Urothelium cell line (cell line): ENCODE measurements at places on chromosomes 7 and 10.

- no peak for DNase-seq
These were observed 13.7 kb downstream of the NRAP start for GRCh38 chr10:113650172-113650571.

DNA sequence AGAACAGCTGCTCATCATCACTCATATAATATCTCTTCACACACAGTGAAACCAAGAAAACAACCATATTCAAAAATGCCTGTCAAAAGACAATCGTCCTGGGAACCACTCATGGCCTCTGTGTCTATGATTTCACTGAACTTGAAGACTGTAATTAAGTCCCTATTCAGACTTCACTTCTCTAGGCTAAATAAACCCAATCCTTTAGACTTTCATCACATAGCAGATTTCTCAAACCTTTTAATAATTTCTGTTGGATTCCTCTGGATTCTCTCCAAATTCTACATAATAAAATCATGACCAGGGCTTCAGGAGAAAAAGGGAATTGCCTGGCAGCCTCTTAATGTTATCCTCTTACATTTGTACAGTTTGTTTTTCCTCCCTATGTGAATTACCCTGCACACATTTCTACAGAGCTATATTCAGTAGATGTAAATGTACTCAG is 201.1 kb downstream of the LRRN3 start:
- no peak for DNase-seq

DNA sequence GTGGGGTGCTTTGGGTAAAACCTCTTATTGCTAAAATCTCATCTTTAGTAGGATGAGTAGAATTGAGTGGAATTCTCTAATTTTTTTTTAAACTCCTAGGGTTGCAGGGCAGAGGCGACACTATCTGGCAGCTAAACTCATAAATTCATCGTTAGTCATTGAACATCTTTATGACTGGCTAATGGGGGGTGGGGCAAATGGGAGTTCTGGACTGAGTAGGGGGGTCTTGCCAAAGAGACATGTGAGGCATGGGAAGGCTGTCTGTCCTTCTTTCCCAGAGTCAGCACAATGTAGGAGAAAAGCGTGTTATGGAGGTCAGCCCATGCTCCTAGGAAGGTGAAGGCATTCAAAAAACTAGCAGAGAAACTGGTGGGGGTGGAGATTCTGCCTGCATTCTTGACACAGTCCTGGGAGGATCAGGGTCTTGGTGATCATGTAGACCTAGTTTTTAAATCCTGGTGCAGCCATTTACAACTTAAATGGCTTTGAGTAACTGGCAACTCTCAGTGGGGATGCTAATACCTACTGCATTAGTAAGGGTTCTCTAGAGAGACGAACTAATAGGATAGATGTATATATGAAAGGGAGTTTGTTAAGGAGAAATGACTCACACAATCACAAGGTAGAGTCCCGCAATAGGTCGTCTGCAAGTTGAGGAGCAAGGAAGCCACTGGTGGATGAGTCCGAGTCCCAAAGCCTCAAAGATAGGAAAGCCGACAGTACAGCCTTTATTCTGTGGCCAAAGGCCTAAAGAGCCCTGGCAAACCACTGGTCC is 47.7 kb downstream of the EMX2 start:
- peak; percentile 10 for DNase-seq

GRCh38 chr7:81488210-81488609 is 281.6 kb downstream of the HGF start:
- DNase-seq = no peak

GRCh38 chr7:117916309-117916708 is 43.1 kb upstream of the CTTNBP2 start:
- DNase-seq = no peak

- no peak for DNase-seq
These were observed 1127.2 kb upstream of the LRRN3 start for GRCh38 chr7:109963741-109964140.

DNA sequence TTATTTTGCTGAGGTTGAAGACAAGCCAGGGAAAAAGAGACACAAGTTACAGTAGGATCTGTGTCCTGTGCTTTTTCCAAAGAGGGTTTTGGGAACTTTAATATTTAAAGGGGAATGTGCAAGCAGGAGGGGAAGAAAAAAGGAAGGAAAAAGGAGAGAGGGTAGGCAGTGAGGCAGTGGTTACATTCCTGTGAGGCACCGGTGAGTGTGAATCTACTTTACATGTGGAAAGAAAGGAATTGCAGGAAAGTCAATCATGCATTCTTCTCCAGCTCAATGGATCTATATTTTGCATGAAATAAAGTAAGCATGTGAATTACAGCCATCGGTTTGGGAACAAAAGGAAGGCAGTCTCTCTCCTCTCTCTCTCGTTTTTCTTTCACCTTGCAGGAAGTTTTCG is 12.6 kb upstream of the DYNC2I1 start:
- no peak for DNase-seq

- no peak for DNase-seq
These were observed 36.0 kb downstream of the BRI3 start for GRCh38 chr7:98317366-98318040.

GRCh38 chr7:29337546-29338116 is 143.1 kb downstream of the CHN2 start:
- no peak for DNase-seq

- peak; percentile 68 for DNase-seq
These were observed 11.0 kb downstream of the MPP7 start for GRCh38 chr10:28291881-28292297.

DNA sequence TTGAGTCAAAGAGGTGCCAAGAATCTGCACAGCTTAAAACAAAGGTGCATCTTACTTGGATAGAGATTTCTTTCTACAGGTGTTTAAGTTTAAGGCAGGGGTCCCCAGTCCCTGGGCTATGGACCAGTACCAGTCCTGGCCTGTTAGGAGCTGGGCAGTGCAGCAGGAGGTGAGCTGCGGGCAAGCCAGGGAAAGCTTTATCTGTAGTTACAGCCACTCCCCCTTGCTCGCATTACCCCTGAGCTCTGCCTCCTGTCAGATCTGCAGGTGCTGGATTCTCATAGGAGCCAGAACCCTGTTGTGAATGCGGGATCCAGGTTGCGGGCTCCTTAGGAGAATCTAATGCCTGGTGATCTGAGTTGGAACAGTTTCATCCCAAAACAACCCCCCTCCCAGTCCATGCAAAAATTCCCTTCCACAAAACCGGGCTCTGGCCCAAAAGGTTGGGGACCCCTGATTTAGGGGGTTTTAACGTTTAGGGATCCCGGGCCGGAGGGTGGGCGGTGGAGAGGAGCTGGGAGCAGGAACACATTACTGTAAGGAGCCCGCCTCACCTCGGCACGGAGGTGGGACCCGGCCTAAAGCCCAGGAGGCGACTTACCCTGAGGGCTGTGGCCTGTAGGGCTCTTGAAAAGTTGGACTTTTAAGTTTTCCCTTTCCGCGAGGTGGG is 60.2 kb downstream of the ZNF467 start:
- no peak for DNase-seq

DNA sequence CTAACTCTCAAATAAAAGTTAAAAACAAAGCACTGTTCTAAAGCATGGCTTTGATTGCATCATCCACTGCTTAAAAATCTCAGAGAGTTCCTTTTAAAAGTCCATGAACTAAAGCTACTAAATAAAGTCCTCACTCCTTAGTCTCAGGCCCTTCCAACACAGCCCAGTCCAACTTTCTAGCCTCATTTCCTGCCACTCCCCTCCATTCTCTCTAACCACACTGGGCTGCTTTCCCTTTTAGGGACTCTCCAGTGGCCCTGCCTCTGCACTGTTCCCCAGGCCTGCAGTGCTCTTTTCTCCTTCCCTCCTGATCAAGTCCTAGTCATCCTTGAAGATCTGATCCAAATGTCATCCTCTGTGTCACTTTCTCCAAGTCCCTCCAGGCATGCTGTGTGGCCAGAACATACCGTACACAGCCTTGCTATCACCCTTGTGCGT is 56.9 kb upstream of the PPP1R3C start:
- peak; percentile 11 for DNase-seq

DNA sequence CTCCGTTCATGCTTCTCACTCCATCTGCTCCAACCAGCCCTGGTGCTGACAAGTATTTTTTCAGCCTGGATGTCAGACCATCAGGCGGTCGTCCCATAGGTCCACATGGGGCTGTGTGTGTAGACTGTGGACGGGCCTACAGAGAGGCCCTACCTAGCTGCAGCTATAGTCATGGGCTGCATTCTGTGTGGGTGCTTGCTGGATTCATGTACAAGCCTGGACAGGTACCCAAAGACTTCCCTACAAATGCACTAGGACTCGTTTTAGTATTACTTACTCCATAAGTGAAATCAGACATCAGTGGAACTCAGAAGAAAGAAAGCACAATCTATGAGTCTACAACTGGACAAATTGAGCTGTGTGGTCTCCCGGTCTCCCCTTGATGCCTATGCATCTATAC is 146.8 kb downstream of the PKD1L1 start:
- no peak for DNase-seq

GRCh38 chr7:139393621-139394211 is 34.0 kb downstream of the LUC7L2 start:
- DNase-seq = no peak

GRCh38 chr7:143394068-143394467 is 12.9 kb downstream of the ZYX start:
- DNase-seq = no peak

- no peak for DNase-seq
These were observed 37.7 kb downstream of the ZMIZ1 start for GRCh38 chr10:79106256-79107050.

- DNase-seq = no peak
These were observed 72.1 kb downstream of the HTR7 start for GRCh38 chr10:90785782-90786181.

GRCh38 chr7:127873715-127874636 is 157.3 kb downstream of the LRRC4 start:
- no peak for DNase-seq

DNA sequence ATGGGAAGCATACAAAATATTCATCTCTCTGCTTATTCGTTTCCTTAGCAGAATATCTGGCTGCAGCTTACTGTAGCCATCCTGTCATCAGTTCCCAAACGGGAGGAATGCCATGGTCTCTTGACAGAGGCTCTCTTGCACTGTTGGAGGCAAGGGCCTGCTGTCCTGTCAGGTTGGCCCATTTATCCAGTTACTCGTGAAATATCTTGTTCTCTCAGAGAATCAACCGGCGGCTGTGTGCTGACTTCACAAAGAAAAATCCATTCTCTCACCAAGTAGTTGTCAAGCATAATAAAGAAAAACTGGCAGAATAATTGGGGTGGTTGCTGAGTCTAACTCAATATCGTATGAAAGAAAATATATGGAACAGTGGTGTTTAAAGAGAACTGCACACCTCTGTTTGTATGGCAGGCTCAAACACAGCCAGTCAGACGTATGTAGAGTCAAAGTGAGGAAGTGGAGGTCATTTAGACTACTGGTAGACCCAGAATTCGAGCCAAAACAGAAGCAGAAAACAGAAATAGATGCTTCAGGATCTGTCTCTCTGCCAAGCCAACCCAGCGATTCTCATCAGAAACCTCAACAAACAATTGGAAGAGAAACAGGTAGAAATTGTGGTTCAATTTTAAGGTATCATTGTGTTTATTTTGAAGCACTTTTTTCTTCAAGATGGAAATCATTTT is 349.2 kb upstream of the PRKCQ start:
- no peak for DNase-seq

GRCh38 chr10:20117471-20117870 is 301.2 kb downstream of the PLXDC2 start:
- no peak for DNase-seq

GRCh38 chr7:13044309-13044708 is 356.9 kb downstream of the ARL4A start:
- no peak for DNase-seq

DNA sequence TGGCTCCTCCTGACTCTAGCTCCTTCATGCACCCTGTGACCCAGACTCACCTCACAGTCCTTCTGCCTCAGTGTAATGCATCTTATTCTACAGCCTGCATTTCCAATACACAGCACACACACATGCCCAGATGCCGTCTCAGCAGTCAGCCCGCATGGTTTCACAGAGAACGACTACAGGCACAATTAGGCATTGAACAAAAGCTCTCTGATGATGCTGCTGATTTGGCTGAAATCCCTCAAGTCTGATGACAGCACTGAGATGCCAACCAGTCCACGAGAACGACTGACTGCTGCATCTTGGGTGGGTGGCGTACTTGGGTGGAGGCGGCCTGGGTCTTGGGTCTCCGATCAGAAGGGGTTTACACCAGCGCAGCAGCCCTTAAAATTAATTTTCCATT is 200.4 kb downstream of the TAX1BP1 start:
- DNase-seq = no peak

GRCh38 chr10:35890676-35891495 is 248.8 kb upstream of the FZD8 start:
- DNase-seq = no peak

GRCh38 chr10:44961230-44961571 is 1.6 kb downstream of the RASSF4 start:
- no peak for DNase-seq

GRCh38 chr7:140675726-140676125 is 3.0 kb downstream of the ADCK2 start:
- no peak for DNase-seq

- DNase-seq = no peak
These were observed 125.3 kb downstream of the REEP3 start for GRCh38 chr10:63646491-63646890.

DNA sequence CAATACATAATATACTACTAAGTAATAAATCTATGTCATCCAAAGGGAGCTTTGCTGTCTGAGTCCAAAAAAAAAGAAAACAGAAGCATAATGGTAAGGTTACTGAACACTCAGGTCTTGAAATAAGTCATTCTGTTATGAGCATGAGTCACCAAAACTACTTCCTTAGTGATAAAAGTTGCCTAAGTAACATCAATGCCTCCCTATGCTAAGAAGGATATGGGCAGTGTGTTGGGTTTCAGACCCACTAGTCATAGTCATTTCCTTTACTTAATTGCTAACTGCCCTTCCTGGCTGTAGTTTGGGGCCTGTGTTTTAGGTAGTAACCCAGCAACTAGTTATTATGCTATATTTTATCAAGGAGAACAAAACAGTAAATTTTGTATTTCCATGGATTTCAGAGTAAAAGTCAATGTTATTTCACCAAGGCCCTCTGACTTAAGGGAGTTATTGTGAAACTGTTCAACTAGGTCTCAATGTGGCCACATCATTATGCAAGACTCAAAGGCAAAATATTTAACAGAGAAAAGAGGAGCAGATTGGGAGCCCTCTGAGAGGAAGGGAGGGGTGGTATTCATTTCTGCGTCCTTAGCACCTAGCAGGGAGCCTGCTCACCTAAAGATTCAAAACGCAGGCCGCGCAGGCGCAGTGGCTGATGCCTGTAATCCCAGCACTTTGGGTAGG is 11.7 kb upstream of the VIM start:
- DNase-seq = peak; percentile 68

DNA sequence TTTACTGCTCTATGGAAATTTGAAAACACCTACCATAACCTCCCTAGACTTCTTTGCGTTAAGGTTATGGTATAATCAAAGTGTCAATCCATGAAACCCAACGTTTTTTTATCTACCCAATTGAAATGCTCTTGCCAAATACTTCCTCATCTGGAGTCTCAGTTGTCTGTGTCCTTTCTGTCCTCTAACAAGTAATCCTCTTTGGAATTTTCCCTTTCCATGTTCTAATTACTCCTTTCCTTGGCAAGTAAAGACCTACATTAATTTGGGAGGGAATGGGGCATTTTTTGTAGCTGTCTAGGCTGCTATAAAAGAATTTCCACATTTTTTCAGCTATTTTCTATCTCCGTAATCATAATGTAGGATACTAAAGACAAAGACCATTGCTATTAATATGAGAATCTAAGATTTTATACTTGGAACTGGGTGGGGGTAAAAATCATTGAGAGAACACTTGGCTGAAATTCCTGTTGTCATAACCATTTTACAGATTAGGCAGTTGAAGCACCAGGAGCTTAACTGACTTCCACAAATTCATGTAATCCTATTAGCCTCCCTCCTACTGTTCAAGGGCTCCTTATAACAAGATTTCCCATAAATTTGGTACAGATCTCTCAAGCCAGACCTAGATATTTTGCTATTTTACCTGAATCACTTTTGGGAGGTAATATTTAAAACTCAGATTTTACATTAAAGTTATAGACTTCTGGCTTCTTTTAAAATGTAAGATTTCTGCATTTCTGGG is 1307.6 kb downstream of the XPNPEP1 start:
- DNase-seq = no peak
